ENCODE measurements at places on chromosomes 13 and 19. TPM values are rescaled to one million over a fixed set of nuclear protein-coding genes. Genes with fewer than 3 reads are reported as not detected.

The TICAM1 gene
- 12.5 TPM for total RNA-seq

GRCh38 chr19:21590867-21591266 is 85.5 kb downstream of the ZNF429 start:
- H3K27ac ChIP-seq, result no peak overlapping the region
- H3K4me3 ChIP-seq, result no peak overlapping the region
- H3K36me3 ChIP-seq, result no peaks in the 10 kb centered on the region
- H3K27me3 ChIP-seq, result no peaks in the 10 kb centered on the region
- DNase-seq, result no peak
- H3K4me1 ChIP-seq, result no peaks in the 10 kb centered on the region

GRCh38 chr13:32734511-32734910 is 148.3 kb downstream of the PDS5B start:
- no peak overlapping the region for H3K4me3 ChIP-seq
- H3K4me1 ChIP-seq, result peaks cover 28% of the 10 kb centered on the region
- H3K36me3 ChIP-seq, result no peaks in the 10 kb centered on the region
- DNase-seq, result no peak
- no peaks in the 10 kb centered on the region for H3K27me3 ChIP-seq

DNA sequence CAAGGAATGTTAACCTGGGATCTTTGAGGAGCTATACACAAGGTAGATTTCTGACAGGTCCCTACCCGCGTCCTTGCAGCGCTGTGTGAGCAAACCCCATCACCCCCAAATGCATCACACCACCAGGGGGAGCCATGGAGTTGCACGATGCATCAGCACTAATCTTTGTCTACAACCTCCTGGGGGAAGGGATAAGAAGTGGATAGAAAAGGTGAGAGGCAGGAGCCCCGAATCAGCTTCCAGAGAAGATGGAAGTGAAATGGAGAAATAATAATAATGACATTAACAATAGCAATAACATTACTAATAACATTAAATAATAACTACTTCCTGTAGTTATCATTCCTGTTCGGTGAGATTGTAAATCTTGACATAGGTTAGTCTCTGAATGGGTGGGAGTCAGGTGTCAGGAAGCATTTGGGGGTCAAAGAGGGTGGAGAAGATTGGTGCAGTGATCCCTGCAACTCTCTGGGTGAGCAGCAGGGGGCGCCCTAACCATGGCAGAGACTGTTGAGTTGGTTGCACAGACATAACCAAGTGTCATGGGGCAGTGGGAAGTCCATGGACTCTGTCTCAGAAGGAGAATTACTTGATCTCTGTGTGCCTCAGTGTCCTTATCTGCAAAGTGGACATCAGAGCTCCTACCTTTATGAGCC is 16.5 kb downstream of the SIGLEC7 start:
- no peak overlapping the region for H3K27ac ChIP-seq
- H3K27me3 ChIP-seq, result no peaks in the 10 kb centered on the region
- peaks cover 4% of the 10 kb centered on the region for H3K4me1 ChIP-seq
- H3K4me3 ChIP-seq, result no peak overlapping the region
- peak; percentile 21 for DNase-seq
- H3K36me3 ChIP-seq, result no peaks in the 10 kb centered on the region

DNA sequence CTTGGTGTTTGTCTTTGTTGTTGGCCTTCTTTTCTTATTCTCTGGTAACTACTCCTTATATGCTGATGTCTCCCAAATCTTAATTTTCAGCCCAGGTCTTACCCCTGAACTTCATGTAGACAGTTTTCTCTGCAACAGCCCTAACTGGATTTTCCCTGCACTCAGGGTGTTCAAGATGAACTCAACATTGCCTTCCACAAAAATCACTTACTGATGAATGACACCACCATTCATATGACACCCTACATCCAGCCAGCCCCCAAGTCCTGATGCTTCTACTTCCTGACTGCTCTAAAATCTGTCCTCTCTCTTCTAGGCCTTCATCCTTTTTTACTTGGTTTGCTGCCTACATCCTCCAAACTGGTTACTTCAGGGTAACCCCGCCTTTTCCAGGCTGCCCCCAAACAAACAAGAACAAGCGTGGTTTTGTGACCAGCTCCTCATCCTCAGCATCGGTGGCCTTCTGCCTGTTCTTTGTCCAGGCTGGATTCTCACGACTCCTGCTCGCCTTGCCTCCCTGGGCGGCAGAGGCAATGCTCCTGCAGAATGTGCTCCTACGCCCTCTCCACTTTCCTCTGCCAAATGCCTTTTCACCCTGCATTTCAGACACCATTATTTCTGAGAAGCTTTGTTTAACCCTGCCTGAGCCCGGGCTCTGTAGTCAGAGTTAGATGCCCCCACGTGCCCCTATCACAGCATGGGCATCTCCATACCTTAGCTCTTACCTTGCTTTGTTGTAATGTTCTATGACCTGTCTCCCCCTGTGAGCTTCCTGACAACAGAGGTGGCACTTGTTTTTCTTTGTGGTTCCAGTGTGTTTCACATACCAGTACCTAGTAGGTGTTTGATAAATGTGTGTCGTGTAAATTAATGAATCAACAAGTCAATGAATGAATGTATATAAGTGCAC is 61.8 kb downstream of the WDFY2 start:
- peak overlapping the region; percentile 61 for H3K27ac ChIP-seq
- H3K4me3 ChIP-seq, result no peak overlapping the region
- H3K36me3 ChIP-seq, result no peaks in the 10 kb centered on the region
- no peak for DNase-seq
- peaks cover 26% of the 10 kb centered on the region for H3K4me1 ChIP-seq

DNA sequence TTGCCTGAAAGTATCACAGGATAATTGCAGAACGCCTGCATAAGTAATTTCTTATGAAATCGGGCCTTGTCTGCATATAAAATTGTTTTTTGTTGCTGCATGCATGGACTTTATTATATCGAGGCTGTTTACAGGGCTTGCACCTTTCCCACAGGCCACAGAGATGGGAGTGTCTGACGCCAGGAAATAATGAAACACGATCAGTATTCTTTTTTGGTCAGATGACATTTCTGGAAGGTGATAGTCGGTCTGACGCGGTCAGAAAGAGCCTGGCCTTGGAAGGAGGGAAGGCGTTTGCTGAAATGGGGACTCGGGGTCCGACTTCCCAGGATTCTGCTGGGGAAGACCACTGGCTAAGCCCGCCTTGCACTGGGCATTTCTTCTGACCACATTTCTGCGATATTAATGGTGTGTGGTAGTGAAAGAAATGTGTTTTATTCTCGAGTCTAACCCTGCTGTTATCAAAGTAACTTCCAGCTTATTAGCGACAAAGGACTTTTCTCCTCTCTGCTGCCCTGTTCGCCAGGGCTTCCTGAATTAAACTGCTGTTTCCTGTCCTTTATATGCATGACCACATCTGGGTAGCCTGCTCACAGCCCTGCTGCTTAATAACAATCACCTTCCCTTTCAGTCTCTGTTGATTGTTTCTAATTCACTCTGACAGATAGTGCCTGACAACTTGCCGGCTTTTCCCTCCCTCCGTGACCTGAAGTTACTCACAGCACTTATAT is 11.6 kb upstream of the ZNF536 start:
- H3K4me3 ChIP-seq, result no peak overlapping the region
- no peak for DNase-seq
- H3K27me3 ChIP-seq, result no peaks in the 10 kb centered on the region
- no peaks in the 10 kb centered on the region for H3K4me1 ChIP-seq

DNA sequence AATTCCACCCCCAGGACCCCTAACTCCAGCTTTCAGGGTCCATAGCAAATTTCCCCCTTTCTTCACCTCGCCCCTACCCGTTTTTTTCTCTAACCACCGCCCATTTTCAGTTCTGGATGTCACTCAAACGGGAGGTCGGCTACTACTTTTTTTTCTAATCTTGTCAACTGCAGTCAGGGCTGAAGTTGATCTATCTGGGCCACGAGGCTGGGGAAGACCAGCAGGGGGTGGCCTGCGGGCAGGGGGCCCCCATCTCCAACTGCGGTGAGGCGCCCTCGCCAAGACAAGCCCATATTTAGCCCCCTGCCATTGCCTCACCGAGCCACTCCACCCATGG is 748 bp downstream of the LHFPL6 start:
- no peak overlapping the region for H3K27ac ChIP-seq
- peaks cover 14% of the 10 kb centered on the region for H3K27me3 ChIP-seq
- DNase-seq, result no peak
- no peaks in the 10 kb centered on the region for H3K36me3 ChIP-seq

DNA sequence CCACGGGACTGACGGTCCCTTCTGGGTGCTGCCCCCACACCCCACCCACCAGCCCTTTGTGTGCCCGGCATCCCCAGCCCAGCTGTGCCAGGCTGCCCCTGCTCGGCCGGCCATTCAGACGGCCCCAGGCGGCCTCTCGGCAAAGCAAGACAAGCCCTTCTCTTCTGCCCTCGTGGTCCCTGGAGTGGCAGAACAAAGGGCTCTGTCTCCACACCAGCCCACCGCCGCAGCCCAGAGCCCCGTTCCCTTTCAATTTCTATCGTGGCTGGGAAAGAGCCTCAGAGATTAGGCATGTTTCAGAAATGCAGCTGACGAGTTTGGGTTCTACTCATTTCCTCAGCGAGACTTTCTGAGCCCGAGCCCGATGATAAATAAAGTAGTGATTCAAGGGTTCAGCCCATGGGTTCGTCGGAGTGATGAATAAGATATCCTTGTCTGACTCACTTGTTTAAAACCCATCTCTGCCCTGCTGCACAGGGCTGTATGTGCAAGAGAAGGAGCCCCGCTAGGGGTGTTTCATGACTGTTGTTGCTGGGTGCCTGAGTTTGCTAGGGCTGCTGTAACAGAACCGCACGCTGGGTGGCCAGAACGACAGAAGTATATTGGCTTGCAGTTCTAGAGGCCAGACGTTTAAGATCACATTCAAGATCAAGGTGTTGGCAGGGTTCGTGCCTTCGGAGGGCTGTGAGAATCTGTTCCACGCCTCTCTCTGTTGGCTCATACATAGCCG is 4.3 kb downstream of the MYO9B start:
- no peak for DNase-seq
- no peak overlapping the region for H3K27ac ChIP-seq
- H3K27me3 ChIP-seq, result no peaks in the 10 kb centered on the region
- peak overlapping the region; percentile 37 for H3K4me3 ChIP-seq
- peaks cover 23% of the 10 kb centered on the region for H3K4me1 ChIP-seq
- H3K36me3 ChIP-seq, result no peaks in the 10 kb centered on the region

- DNase-seq, result no peak
- no peak overlapping the region for H3K4me3 ChIP-seq
- no peak overlapping the region for H3K27ac ChIP-seq
- no peaks in the 10 kb centered on the region for H3K36me3 ChIP-seq
- H3K27me3 ChIP-seq, result no peaks in the 10 kb centered on the region
These were observed 88.1 kb downstream of the SHISA2 start for GRCh38 chr13:25963674-25964073.

GRCh38 chr13:111629457-111629856 is 309.0 kb downstream of the TEX29 start:
- H3K36me3 ChIP-seq, result no peaks in the 10 kb centered on the region
- H3K27me3 ChIP-seq, result no peaks in the 10 kb centered on the region
- H3K4me3 ChIP-seq, result no peak overlapping the region
- H3K27ac ChIP-seq, result no peak overlapping the region

- H3K4me3 ChIP-seq, result peak overlapping the region; percentile 63
- H3K4me1 ChIP-seq, result peaks cover 64% of the 10 kb centered on the region
- H3K27ac ChIP-seq, result peak overlapping the region; percentile 83
- peak; percentile 30 for DNase-seq
- H3K27me3 ChIP-seq, result no peaks in the 10 kb centered on the region
- H3K36me3 ChIP-seq, result no peaks in the 10 kb centered on the region
These were observed 11.9 kb upstream of the ITM2B start for GRCh38 chr13:48220981-48221685.

DNA sequence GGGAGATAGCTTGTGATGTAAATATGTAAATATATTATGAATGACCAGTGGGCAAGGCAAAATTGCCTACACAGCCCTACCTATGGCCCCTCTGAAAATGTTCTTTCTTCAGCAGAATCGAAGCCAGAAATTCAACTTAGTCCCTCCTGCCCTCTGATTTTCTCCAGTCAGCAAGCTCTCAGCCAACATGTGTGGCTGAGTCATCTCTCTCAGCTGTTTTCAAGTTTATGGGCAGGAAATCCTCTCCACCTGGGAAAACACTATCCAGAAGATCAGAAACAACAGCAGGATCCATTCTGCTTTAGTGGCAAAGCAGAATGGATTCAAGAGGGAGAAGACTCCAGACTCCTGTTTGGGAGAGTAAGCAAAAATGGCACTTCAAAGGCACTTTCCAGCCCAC is 8.9 kb upstream of the ZNF527 start:
- no peaks in the 10 kb centered on the region for H3K4me1 ChIP-seq
- no peak for DNase-seq
- H3K27ac ChIP-seq, result no peak overlapping the region
- H3K4me3 ChIP-seq, result no peak overlapping the region
- H3K27me3 ChIP-seq, result no peaks in the 10 kb centered on the region
- peaks cover 20% of the 10 kb centered on the region for H3K36me3 ChIP-seq

DNA sequence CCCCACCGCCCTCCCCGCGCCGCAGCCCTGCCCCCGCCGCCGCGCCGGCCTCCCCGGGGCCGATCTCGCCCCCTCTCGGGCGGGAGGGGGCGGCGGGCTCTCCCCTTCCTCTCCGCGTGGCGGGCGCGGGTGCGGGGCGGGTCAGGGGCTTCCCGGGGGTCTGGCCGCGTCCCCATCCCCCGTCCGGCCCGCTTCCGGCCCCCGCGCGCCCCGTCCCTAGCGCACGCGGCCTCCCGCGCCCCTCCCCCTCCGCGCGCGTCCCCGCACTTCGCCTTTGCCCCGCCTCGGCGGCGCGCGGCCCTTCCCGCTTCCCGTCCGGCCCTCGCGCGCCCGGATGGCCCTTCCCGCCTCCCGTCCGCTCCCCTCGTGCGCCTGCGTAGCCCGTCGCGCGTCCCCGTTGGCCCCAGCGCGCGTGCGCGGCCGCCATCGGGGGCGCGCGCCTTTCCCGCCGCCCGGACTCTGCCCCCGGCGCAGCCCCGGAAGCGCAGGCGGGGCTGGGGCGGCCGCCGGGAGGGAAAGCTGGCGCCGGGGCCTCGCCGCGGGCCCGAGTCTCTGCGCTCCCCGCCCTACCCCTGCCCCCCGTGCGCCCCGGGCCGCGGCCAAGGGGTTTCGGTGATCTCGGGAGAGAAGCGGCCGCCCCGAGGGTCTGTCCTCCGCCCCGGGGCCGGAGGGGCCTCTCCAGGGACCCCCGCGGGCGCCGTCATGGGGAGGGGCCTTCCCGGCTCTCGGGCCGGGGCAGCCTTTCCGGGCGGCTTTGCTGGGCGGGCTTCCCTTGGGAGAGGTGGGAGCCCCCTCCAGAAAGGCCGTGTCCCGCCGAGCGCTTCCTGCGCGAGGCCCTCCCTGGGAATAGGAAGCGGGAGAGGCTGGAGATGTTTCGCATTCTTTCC is 519 bp downstream of the PTBP1 start:
- no peaks in the 10 kb centered on the region for H3K36me3 ChIP-seq
- DNase-seq, result peak; percentile 90
- no peaks in the 10 kb centered on the region for H3K27me3 ChIP-seq
- H3K4me3 ChIP-seq, result peak overlapping the region; percentile 78
- peaks cover 37% of the 10 kb centered on the region for H3K4me1 ChIP-seq

All from naive thymus-derived CD4-positive, alpha-beta T cell (primary cell).